GM12865 (cell line): ENCODE measurements at places on chromosomes 5 and 9.

- no peak for DNase-seq
Measured at GRCh38 chr9:122219856-122220672, 8.7 kb downstream of the LHX6 start.

DNA sequence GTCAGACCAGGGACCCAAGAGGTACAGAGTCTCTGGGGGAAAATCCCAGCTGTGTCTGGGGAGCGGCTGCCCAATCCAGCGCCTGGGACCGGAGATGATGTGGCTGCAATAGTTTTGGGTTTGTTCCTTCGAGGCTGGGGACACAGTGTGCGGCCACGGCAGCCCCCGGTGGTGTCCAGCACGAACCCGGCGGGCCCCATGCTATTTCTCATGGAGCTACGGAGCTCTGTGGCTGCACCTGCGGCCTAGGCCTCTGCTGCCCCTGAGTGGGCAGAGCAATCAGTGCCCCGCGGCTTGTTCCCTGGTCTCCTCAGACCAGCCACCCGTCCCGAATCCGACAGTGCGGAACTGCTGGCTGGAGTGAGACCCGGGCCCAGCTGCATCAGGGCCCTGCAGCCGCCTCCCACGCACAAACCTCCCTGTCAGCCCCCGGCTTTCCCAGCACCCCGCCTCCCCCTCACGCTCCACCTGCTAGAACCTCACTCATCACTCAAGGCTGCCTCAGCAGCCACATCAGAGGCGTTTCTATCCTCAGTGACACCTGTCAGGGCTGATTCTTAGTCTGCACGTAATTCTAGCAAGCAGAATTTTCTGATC, 29.0 kb downstream of the SARDH start:
- DNase-seq: peak; percentile 65

DNA sequence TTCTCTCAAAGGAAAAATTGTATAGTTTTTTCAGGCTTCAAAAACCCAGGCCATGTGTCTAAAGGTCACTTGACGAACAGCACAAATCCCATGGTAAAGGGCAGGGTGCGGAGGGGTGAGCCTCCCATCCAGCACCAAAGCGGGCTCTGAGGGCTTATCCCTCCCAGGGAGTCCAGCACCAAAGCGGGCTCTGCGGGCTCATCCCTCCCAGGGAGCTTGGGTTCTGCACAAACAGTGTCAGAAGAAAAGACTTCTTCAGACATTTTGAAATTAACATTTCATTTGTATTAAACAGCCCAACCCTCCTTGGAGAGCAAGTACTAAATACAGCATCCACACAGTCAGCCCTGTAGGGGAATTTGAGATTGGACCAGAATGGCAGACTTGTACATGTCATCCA, 43.0 kb upstream of the CLPTM1L start:
- DNase-seq: no peak

DNA sequence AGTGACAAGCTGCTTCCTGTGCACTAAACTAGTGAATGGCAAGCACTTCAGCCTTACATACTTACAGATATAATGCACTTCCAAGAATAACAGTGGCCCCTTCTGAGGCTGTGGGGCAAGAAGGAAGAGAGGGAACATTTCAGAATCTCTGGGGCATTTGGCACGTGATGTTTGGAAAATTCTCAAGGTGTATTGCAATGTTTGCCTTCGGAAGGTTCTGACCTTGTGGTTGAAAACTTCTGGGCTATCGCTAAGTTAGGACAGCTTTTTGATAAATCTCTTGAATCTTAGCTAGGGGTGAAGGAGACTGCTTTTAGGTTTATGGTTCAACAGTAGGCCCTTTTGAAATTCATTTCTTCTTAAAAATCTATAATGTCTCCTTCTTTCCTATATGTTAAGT, 7.1 kb upstream of the FGF10 start:
- DNase-seq: no peak

DNA sequence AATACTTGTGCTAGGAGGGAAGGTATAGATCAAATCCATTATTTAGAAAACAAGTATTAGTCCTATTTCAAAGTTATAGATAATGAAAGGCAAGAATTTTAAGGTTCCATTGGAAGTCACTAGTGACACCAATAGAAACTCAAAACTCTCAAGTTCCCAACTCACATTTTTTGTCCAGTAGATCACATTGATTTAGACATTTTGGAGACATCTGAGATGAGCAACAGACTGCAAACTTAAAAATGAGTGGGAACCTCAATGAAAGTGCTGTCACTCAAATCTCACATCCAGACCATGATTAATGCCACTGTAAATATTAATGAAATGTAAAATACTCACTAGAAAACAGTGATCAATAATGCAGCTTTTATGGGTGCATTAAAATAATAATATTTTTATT, 405.0 kb downstream of the ENC1 start:
- no peak for DNase-seq

- no peak for DNase-seq
Measured at GRCh38 chr9:110148891-110149290, 59.1 kb downstream of the C9orf152 start.

DNA sequence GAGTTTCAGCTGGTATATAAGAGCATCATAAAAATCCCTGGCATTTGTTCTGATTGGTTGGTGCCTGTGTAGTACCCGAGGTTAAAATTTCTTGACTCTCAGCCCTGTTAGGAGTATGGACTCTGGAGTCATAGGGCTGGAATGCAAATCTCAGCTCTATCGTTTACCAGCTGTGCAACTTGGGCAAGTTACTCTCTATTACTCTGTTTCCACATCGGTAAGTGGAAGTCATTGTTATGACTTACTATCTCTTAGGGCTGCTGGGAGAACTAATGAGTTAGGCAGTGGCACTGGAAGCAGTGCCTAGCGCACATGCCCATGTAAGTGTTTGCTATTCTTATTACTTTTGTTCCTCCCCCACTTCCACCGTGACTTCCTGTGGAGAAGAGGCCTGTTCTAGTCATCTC, 141.6 kb downstream of the BOD1 start:
- no peak for DNase-seq

DNA sequence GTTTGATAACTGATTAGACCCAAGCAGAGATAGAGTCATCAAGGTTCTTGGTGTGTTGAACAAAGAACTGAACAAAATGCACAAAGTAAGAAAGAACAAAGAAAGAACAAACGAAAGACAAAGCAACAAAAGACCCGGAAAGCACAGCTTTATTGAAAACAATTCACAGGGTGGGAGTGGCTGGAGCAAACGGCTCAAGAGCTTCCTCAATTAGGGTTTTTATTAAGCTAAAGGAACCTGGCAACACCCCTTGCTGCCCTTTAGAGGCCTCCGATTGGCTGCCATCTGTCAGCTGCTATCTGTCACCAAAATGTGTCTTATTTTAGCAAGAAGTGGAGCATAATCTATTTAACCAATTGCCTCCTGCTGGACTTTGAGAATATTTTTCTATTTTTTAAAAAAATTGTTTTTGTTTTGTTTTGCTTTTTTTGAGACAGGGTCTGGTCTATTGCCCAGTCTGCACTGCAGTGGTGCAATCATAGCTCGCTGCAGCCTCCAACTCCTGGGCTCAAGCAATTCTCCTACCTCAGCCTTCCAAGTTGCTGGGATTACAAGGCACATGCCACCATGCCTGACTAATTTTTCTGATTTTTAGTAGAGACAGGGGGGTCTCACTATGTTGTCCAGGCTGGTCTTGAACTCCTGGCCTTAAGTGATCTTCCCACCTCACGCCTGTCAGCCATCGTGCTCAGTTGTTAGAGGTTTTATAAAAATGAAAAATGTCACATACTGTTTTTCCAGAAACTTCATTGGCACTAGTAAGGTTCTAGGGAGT, 7.7 kb upstream of the ABO start:
- DNase-seq: no peak

GRCh38 chr5:96933764-96934707, 1.8 kb upstream of the LNPEP start:
- peak; percentile 71 for DNase-seq

- no peak for DNase-seq
Measured at GRCh38 chr5:40479939-40480338, 199.8 kb upstream of the PTGER4 start.

DNA sequence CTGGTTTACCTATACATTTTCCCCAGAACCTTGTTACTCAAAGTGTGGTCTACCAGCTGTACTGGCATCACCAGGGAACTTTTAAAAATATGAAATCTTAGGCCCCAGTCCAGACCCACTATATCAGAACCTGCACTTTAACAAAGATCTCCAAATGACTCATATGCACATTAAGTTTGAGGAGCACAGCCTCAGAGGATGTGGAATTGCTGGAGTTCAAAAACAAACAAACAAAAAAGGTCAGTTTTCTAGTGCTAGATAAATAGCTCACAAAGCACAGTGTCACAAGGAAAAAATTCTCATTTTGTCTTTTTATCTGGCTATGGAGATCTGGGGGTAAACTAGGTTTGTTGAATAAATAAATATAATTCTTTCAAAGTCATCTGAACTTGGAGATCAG, 68.9 kb upstream of the ANKRD55 start:
- DNase-seq: no peak
